ENCODE measurements at places on chromosomes 7 and 10.

- DNase-seq = no peak
Measured at GRCh38 chr10:24886290-24886680, 66.1 kb downstream of the PRTFDC1 start.

DNA sequence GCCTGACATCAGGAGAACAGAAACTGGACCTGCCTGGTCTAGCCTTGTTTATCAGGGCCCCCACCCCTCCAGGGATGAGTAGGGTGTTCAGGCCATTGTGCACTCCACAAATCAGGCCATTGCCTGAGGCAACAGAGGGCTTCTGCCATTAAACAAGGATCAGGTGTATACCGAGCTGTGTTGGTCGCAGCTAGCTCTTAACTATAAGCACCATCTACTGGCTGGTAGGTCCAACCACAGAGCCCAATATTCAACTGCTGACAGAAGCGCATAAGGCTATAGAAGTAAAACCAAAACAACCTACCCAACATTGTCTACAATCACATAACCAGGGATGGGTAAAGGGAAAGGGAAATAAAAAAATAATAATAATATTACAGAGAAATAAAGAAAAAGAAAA, 451.7 kb upstream of the TEX47 start:
- no peak for DNase-seq

DNA sequence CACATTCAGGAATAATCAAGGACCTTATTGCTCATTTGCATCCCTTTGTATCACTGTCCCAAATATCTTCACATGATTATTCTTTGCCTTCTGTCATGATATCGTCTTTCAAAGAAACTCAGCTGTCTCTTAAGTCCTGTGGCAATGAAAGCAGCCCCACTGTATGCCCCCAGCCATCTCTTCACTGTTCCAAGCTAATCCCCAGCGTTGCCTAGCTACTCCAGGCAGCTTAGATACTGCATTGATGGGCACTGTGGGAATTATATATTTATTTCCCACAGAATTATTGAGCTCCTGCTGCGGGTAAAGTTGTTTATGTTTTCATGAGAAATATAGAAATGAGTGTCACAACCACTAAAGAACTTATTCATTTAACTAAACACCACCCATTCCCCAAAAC, 38.8 kb downstream of the SND1 start:
- no peak for DNase-seq

- DNase-seq = no peak
Measured at GRCh38 chr10:2020836-2021235, 283.5 kb upstream of the ADARB2 start.

DNA sequence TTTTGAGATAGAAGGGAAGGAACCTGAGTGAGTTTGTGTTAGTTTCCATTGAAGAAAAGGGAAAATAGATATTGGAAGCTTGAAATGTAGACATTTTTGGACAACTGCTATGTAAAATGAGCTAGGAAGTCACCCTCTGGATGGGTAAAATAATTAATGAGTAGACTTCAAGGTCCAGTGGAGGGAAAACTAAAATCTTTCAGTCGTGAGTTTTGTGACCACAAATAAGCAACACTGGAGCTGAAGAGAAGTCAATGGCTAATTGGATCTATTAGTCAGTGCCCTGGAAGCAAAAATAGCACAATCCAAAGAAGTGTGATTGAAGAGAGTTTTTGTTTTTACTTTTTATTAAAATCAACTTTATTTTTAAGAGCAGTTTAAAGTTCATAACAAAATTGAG, 123.4 kb downstream of the MYO3A start:
- DNase-seq = no peak

DNA sequence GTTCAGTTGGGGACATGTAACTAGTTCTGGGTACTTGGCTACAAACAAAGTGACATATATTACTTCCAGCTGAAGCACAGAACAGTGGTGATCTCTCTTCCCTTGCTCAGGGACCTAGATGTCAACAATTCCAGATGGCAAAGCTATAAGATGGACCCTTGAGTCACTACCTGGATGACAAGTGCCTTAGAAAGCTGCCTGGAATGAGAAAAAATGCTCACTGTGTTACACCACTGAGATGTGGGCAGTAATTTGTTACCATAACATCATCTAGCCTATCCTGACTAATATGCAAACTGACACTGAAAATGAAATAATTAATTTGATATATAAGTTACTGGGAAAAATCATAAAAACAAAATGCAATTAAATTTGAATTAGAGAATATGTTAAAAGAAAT, 16.4 kb upstream of the CTTNBP2 start:
- DNase-seq = no peak

- DNase-seq = no peak
Measured at GRCh38 chr10:102117391-102118159, 2.6 kb downstream of the LDB1 start.

GRCh38 chr10:14757394-14757793, 17.3 kb downstream of the FAM107B start:
- peak; percentile 32 for DNase-seq

All from immature natural killer cell (primary cell).